ENCODE measurements at places on chromosomes 13 and 19. TPM values are rescaled to one million over a fixed set of nuclear protein-coding genes. Genes with fewer than 3 reads are reported as not detected.

Gene BRSK1
- total RNA-seq: 33.6 TPM

Gene CA11
- total RNA-seq: 53.0 TPM

Gene ALKBH7
- 66.3 TPM for total RNA-seq

- H3K36me3 ChIP-seq: no peaks in the 10 kb centered on the region
- H3K4me1 ChIP-seq: no peaks in the 10 kb centered on the region
- H3K27ac ChIP-seq: no peak overlapping the region
- no peaks in the 10 kb centered on the region for H3K27me3 ChIP-seq
- DNase-seq: no peak
Measured at GRCh38 chr13:84352946-84353345, 470.7 kb upstream of the SLITRK1 start.

GRCh38 chr13:51130348-51130747 is 19.3 kb upstream of the C13orf42 start:
- H3K4me3 ChIP-seq: no peak overlapping the region
- H3K36me3 ChIP-seq: no peaks in the 10 kb centered on the region
- H3K27me3 ChIP-seq: no peaks in the 10 kb centered on the region
- H3K4me1 ChIP-seq: 0 out of 2 replicates have a peak, but pooled peaks cover 2% of the 10 kb centered on the region
- H3K27ac ChIP-seq: no peak overlapping the region
